ENCODE measurements at places on chromosomes 6 and 20.

DNA sequence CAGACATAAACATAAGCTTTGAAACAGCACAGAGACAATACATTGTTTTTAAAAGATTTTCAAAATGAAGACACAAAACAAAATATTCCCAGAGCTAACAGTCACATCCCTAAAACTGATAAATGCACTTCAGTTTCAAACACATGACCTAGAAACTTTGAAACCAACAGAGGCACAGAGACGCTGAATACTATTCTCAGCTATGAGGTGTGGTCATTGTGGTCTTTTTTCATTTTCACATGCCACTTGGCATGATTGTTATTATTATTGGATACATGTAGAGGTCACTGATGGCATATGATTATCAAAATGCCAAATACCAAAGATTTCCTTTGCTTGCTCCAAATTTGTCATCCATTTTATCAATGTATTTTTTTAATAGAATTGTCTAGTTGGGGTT, 306.9 kb downstream of the QKI start:
- no peak for DNase-seq

GRCh38 chr6:34928695-34929094, 39.6 kb downstream of the ANKS1A start:
- DNase-seq: no peak

GRCh38 chr6:71889366-71889765, 3.0 kb downstream of the RIMS1 start:
- no peak for DNase-seq

GRCh38 chr6:118122801-118123200, 215.7 kb downstream of the SLC35F1 start:
- no peak for DNase-seq

GRCh38 chr6:137944793-137945498, 77.9 kb downstream of the TNFAIP3 start:
- no peak for DNase-seq

GRCh38 chr20:57654363-57654997, 34.3 kb upstream of the ZBP1 start:
- DNase-seq: no peak

- no peak for DNase-seq
Observed at GRCh38 chr6:83352424-83353061, 78.3 kb downstream of the ME1 start.

DNA sequence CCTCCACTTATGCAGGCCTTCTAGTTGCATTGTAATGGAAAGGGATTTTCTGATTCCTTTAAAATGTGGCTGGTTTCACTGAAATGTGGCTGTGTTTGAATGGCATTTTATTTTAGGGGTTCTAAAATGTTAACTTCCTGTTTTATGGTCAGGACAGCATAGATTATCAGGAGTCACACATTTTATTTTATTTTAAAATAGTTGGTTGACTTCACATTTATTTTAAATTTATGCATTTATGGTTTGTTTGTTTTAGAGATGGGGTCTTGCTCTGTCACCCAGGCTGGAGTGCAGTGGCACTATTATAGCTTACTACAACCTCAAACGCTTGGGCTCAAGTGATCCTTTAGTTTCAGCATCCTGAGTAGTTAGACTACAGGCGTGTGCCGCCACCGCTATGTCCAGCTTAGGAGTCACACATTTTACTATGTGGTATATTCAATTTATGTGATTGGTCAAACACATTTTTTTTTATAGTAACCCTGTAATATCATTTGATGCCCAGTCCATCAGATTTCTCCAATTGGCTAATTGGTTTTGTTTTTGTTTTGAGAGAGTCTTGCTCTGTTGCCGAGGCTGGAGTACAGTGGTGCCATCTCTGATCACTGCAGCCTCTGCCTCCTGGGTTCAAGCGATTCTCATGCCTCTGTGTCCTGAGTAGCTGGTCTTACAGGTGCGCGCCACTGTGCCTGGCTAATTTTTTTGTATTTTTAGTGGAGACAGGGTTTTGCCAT, 2.3 kb downstream of the DTD1 start:
- no peak for DNase-seq

DNA sequence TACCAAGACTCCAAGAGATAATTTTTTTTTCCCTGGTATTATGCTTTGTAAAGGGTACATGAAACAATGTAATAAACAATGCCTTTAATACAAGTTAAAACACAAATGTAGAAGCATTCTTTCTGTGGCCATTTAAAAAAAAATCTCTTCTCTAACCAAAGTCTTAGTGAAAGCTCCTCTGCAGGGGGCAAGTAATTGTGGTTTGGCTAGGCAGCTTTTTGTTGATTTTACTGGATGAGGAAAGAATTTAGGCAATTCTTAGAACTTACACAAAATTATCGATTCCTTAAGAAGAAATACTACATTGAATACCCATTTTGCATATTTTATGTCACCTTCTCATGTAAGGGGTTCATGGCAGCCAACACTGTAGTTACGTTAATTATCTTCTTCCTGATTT, 12.4 kb downstream of the TFB1M start:
- DNase-seq: no peak

GRCh38 chr6:158589366-158589765, 29.5 kb downstream of the TMEM181 start:
- no peak for DNase-seq

DNA sequence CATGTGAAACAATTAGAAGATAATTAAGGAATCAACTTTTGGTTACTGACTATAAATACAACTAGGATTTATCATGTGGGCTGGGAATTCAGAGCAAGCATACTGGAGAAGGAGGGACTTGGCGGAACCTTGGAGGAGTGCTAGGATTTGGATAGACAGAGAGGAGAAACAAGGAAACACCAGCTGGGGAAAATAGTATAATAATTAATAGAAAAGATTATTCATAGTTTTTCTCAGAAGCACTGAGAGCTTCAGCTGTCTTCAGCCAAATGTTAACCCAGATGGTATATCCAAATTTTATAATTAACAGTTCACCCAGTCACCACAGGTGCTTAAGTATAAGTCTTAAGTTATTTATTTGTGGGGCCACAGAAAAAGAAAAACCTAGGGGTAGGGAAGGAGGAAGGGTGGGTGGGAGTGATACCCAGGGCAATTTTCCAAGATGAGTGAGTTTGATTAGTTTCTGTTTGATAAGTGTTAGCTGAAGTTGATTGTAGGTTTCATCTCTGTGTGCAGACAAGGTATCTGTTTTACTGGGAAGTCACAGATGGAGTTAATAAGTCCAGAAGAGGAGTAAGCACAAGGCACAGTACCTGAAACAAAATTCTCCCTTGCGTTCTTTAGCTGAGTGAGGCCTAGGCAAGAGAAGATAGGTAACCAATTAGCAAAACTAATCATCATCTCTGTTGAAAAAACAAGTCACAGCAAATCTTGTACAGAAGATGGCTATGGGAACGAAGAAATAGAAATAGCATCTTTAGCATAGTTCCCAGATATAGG, 175.5 kb downstream of the TFAP2B start:
- no peak for DNase-seq

DNA sequence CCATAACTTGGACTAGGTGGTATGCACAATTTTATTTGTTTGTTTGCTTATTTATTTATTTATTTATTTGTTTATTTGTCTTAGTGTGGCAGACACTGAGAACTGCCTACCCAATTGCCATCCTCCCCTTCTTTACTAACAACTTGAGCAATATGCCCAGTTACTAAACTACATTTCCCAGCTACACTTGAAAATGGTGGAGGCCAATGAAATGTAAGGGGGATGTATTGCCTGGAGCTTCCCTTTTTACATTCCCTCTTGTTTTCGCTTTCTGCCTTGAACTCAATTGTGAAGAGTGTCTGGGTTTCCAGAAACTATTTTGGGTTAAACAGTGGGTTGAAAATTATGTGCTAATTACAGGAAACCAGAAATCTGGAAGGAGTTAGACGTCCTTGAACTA, 152.7 kb upstream of the FKBP1C start:
- no peak for DNase-seq

DNA sequence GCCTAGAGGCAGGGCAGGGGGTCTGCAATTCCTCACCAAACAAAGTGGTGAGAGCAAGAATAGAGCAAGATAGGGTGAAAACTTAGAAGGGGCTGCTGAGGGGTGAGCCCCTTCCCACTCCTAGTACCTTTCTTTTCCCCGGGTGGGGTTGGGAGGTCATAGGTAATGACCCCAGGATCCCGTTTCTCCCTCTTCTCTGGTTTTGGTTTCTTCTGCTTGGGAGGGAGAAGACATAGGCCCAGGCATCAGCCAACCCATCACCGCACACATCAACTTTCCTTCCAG, 3.5 kb downstream of the VARS1 start:
- DNase-seq: no peak

DNA sequence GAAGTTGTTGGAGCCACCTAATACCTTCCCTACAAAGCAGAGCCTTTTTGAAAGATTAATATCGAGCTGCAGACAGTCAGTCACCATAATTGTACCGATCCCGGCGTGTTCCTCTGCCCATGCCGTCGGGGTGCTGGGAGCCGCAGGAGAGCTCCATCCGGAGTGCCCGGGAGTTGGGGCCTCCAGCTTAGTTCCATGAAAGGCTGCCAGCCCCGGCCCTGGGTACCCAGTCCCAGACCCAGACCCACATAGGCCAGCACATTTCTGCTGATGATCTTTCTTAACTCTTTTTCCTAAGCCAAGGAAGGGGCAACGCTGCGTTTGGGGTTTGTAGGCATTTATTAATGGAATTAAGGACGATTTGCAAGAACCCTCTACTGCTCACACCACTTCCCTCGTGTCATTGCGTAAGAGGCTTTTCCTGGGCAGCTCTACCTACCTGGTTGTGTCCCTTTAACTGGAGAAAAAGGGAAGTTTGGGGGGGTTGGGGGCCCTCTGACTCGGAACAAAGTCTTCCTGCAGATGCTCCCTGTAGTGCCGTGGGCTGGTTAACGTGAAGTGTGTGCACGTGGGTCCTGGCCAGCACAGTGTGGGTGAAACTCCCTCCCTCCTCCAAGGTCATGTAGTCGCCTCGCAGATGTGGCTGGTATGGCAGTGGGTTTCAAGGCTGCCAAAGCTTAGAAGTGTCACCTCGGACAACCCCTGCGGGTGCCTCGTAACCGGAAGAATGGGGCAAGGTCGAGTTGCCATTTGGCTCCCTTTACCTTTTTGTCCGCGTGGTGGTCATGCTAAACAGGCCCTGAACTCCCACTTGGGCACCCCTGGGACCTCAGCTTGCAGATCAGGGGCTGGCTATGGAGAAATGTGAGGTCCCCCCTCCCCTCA, 54.3 kb upstream of the APCDD1L start:
- DNase-seq: no peak

DNA sequence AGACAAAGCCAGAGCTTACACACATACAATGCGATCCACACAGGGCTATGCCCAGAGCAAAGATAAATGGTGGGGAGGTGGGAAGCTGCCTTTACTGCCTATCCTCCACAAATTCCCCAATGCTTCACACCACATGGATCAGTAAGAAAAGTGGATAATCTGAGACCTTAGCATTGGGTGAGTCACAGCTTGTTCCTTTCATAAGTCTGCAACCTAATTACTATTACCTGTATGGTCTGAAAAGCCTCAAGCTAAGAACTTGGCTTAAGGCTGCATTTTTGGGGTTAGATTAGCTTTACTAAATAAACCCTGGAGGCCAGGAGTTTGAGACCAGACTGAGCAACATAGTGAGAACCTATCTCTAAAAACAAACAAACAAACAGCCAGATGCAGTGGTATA, 66.0 kb upstream of the BTBD3 start:
- DNase-seq: no peak

DNA sequence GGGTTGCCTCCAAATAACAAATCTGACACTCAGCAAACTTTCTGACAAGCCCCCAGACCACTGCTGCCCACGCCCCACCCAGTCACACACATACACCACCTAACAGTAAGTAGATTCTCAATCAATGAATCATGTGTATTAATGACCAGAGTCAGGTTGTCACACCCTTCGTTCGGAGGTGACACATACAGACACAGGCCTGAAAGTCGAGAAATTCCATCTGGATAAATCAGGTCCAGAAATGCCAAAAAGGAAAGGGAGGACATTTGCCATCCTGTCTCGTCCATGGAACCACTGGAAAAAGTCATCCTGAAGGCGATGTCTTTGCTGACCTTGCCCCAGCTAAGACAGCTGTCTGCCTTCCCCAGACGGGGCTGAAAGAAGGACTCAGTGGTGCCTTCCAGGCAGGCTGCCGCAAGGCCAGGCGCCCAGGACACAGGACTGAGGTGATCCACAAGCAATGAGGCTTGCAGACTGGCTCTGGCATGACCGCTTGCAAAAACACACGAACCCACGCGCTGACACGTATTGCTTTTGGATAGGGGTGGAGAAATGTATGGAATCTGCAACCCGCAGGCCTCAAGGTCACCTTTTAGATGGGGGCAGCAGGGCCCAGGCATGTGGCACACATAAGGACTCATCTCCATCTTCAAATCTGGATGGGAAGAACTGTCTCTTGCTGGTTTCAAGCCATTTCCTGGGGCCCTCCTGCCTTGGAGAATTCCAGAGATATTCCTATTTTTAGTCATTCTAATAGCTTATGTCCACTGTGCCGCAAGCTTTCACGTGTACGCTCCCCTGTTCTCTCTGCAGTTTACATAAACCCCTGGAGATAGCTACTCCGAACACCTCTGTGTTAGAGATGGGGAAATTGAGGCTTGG, 9.0 kb downstream of the NFATC2 start:
- no peak for DNase-seq

GRCh38 chr6:28553384-28553985, 27.8 kb downstream of the GPX5 start:
- DNase-seq: no peak

GRCh38 chr6:128107682-128108081, 206.8 kb upstream of the THEMIS start:
- no peak for DNase-seq

- no peak for DNase-seq
Observed at GRCh38 chr6:161091151-161091550, 99.6 kb downstream of the MAP3K4 start.

Measured in NCI-H226 (cell line).